ENCODE measurements at places on chromosomes 5 and 9.

- DNase-seq = no peak
These were observed 156.7 kb downstream of the EBF1 start for GRCh38 chr5:158943057-158943456.

DNA sequence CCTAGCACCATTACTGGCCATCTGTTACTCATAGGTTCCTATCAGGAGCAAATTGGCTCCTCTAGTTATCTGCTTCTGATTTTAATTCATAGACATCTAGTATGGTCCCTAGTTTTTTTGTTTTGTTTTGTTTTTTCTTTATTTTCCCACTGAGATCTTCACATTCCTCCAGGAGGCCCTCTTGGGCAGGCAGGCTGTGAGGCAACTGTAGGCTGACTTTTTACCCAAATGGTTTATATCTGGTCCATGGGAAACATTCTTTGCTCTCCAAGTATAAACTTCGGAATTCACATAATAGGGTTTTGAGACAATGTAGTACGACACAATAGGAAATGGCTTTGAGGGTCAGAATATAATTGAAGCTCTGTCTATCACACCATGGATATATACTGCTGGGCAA, 250.9 kb upstream of the DAB2 start:
- no peak for DNase-seq

GRCh38 chr5:157167214-157167621, 1.2 kb upstream of the GARIN3 start:
- no peak for DNase-seq

- no peak for DNase-seq
These were observed 152.0 kb downstream of the ERCC6L2 start for GRCh38 chr9:96027251-96028131.

DNA sequence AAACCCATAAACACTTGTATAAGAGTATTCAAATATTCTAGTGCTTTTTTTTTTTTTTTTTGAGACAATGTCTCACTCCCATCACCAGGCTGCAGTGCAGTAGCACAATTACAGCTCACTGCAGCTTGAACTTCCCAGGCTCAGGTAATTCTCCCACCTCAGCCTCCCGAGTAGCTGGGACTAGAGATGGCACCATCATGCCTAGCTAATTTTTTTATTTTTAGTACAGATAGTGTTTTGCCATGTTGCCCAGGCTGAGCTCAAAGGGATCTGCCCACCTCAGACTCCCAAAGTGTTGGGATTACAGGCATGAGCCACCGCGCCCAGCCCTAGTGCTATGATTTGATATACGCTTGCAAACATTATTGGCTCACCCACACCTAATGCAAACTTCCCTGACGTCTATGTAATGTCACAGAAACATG, 11.8 kb downstream of the IL6ST start:
- DNase-seq = no peak

- no peak for DNase-seq
These were observed 43.5 kb upstream of the TCF7 start for GRCh38 chr5:134070725-134071613.

GRCh38 chr5:83378624-83379289, 92.8 kb upstream of the VCAN start:
- no peak for DNase-seq

GRCh38 chr9:98781588-98782383, 14.6 kb downstream of the ANKS6 start:
- DNase-seq = no peak

- no peak for DNase-seq
These were observed 22.9 kb downstream of the GFPT2 start for GRCh38 chr5:180330270-180330648.

GRCh38 chr5:14451871-14452270, 129.7 kb upstream of the OTULINL start:
- no peak for DNase-seq

DNA sequence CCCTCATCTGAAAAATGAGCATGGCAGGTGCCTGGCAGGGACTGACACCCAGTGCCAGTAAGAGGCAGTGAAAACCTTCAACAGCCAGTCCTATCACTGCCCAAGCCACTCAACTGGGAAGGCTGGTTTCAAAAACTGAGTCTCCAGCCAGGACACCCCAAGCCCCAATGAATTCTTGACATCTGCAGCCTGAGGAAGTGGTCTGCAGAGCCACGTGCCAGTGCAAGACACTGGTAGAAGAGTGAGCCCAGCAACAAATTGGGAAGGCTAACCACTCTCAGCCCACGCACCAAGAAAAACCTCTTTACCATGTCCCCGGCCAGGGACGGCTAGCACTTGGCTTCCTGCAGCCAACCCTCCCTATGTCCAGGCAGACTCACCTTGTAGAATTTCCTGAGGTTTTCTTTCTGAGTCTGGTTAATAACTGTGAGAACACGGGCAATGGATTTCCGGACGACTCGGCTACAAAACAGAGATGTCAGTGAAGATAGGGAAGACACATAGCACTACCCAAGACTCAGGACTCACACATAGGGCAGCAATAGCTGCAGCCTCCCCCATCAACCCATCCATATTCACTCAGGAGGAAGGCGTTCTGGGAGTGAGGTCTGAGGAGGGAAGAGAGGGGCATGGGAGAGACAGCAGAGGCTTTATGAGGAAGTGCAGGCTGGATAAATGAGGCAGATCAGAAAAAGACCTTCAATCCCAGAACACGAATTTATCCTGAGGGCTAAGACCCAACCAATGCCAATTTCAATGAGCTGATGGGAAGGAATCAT, 1.8 kb downstream of the RPL35 start:
- no peak for DNase-seq

DNA sequence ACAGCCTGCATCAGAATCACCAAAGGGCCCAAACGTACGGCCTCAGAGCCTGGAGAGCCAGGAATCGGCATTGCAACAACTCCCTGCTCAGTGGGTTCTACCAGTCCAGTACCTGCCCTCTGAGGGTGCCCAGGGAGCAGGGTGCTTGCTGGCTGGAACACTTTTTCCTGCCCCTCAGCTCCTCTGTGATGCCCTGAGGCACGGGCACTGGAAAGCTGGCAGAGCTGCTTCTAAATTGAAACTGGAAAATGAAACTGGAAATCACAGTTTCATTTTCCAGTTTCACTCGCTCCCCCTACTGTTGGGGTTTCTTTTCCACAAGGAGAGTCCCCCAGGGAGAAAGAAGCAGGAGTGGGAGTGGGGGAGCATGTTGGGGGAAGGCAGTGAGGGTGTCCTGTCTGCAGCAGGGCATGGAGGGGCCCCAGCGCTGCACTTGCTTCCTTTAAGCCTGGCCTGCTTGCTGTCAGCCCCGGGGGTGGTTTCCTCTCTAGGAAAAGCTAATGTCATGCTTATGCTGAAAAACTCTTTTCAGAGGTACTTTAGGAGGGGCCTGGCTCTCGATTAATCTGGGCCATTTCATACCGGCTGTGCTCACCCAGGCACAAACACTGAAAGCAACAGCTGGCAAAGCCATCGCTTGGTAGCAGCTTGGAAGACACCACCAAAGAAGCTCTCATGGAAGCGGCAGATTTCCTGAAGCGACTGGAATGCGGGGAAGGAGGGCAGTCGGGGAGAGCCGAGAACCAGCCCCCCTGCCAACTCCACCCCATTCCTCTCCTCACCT, 26.2 kb downstream of the IRF1 start:
- DNase-seq = peak; percentile 6

GRCh38 chr9:136667940-136668760, 5.4 kb downstream of the EGFL7 start:
- no peak for DNase-seq

Measured in NCI-H524 treated with DMSO at 0.1 percent for 48 hours (cell line).